ENCODE measurements at places on chromosomes 7 and 10. TPM values are rescaled to one million over a fixed set of nuclear protein-coding genes. Genes with fewer than 3 reads are reported as not detected.

DNA sequence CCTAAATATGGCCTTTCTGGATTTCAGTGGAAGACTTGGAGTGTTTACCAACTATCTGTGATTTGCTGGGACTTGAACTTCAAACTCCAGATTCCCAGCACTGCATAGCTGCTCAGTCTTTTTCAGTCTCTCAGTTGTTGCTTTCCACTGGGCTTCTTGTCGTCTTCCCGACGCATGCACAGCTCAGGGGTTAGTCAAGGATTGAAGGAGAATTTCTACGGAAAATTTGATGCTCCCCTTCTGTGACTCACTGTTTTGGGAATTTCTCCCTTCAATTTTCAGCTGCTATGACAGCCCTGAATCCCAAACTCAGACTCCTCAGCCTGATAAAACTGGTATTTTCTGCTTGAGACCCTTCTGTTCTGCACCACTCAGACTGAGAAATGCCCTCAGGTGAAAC, 91.7 kb downstream of the CYP26A1 start:
- no peak for DNase-seq

GRCh38 chr10:51950371-51950995, 251.1 kb upstream of the CSTF2T start:
- DNase-seq, result no peak

GRCh38 chr10:89481662-89482061, 53.7 kb downstream of the SLC16A12 start:
- peak; percentile 59 for DNase-seq

DNA sequence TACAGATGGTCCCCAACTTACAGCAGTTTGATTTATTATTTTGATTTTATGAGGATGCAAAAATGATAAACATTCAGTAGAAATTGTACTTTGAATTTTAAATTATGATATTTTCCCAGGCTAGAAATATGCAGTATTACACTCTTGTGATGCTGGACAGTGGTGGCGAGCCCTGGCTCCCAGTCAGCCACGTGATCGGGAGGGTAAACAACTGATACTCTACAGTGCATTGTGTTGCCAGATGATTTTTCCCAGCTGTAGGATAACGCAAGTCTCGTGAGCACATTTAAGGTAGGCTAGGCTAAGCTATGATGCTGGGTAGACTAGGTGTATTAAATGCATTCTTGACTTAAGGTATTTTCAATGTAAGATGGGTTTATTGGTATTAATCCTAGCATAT, 865.2 kb downstream of the SORCS3 start:
- no peak for DNase-seq

DNA sequence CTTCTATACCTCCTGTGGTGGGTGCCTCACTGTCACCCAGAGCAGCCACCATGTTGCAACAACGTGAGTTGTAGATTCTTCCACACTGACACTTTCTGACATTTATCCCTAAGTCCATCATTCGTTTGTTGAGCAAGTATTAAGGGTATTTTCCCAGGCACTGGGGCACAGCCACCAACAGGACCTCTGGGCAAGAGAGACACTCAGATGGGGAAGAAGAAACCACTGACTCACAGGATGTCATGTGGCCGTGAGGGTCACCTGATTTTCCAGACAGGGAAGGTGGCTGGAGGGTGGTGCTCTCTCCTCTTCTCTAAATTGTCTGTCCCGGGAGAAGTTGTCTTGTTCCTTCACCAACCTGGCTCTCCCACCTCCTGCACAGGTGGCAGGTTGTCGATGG, 51.7 kb upstream of the PPIF start:
- no peak for DNase-seq

DNA sequence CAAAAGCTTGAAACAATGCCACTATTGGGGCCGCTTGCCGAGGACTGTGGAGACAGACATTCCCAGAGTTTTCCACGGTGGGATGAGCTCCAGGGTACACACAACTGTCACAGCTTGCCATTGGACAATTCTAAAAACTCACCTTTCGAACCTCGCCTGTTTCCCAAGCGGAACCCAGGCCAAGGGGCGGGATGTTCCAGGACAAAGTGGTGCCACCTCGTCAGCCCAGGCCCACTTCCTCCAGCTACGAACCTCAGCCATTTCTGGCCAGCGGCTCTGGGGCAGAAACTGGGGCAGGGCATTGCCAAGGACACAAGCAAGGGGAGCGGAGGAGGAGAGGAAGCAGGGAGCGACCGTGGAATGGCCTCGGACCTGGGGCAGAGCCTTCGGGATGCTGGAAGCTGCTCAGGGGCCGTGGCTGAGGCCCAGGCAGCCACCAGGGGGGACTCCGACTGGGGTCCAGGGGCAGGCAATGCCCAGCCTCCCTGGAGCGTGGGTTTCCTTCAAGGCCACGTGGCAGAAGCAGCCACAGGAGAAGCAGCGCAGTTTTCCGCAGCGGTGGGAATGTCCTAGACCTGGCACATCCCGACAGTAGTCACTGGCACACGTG, 44.7 kb upstream of the INSIG1 start:
- DNase-seq, result peak; percentile 13

- no peak for DNase-seq
Observed at GRCh38 chr10:108462005-108462404, 1297.5 kb upstream of the SORCS1 start.

- DNase-seq, result peak; percentile 56
Observed at GRCh38 chr7:22452142-22452959, 47.6 kb downstream of the STEAP1B start.

DNA sequence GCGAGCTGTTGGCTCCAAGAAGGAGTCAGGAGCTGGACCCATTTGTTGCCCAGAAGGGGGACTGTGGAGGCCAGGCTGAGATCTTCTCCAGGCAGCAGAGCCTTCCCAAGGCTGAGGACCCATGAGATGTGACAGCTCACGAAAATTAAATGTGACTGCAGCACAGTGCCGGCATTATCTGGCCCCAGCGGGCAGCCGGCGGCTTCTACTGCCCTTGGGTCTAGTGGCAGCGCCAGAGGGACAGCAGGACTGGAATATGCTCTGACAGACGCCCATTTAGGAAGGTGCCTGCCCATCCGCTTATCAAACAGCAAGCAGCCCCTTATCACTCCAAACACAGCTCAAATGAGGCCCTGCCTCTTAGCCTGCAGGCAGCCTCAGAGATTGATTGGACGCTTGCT, 122.9 kb upstream of the LYZL2 start:
- DNase-seq, result no peak

DNA sequence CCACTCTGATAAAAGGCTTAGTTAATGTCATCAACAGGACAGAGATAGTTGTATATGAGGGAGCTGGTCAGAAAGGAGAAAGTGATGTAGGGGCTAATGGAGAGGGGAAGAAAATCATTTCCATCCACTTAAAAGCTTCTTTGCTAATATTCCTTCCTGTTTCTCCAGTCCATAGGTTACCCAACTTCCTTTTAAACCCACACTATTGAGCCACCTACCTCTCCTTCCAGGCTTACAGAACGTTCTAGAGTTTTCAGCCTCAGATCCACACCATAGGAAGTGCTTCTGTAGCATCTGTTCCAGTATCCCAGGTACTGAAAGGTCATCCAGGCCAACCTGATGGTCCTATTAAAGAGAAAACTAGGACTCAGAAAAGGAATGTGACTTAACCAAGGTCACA, 28.2 kb downstream of the STRIP2 start:
- no peak for DNase-seq

The PGAM2 gene
- 4.2 TPM for total RNA-seq

The CNPY1 gene
- not detected for total RNA-seq

The CAMK2B gene
- total RNA-seq, result 0.15 TPM

The NUPR2 gene
- not detected for total RNA-seq

The KEL gene
- total RNA-seq, result not detected

The VPS37D gene
- 12.4 TPM for total RNA-seq

The GPR85 gene
- 0.30 TPM for total RNA-seq

The PRKCQ gene
- total RNA-seq, result 5.3 TPM

The CDC14C gene
- not detected for total RNA-seq

The AKR1D1 gene
- not detected for total RNA-seq

The PRLHR gene
- total RNA-seq, result not detected

The HOGA1 gene
- 3.4 TPM for total RNA-seq

Data from PC-9 (cell line).